ENCODE measurements at places on chromosomes 5 and 9.

- DNase-seq, result peak; percentile 92
These were observed at the start of gene FUBP3 for GRCh38 chr9:130578865-130579737. TSS of gene FUBP3 (plus strand) at chr9:130579577. CDS start at chr9:130579681, 104 bp downstream.

DNA sequence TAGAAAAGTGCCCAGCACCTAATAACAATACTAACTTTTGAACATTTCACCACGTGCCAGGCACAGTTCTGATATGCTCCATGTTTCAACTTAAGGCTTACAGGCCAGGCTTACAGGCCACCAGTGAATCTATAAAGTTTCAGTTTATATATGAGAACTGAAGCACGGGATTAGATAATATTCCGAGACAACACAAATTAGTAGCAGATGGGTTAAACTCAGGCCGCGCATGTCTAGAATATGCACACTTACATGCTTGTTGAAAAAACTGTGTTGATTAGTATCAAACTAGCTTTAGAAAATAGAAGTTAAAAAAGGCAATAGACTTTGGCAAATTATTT is 587.9 kb downstream of the MTRR start:
- no peak for DNase-seq

- no peak for DNase-seq
These were observed 6.9 kb upstream of the SLC12A7 start for GRCh38 chr5:1118738-1119137.

DNA sequence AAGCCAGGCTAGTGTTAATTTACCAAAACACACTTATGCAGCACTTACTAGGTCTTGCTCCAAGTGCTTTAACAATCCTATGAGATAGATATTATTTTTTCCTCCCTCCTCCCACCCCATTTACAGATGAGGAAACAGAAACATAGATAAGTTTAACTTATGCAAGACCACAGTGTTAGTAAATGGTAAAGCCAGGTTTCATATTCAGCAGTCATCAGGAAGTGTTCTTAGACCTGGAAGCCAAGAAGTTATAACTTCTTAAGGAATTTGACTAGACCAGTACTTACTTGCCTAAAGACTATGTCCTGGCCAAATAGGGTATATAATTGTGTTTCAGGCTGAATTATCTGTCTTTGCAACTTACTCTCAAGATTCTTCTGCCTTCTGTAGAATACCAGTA is 15.9 kb downstream of the ABHD17B start:
- no peak for DNase-seq

- no peak for DNase-seq
These were observed 297.1 kb downstream of the KCTD16 start for GRCh38 chr5:144467792-144468191.

- no peak for DNase-seq
These were observed 28.7 kb downstream of the ISL1 start for GRCh38 chr5:51411921-51412325.
